ENCODE measurements at places on chromosomes 16 and 17. TPM values are rescaled to one million over a fixed set of nuclear protein-coding genes. Genes with fewer than 3 reads are reported as not detected.

Gene CALB2
- total RNA-seq, result not detected

Gene ARL16
- 45.1 TPM for total RNA-seq

Gene AXIN2
- not detected for total RNA-seq

Gene COG8
- 27.7 TPM for total RNA-seq

Gene RPH3AL
- 16.2 TPM for total RNA-seq

Gene ENPP7
- not detected for total RNA-seq

Gene CNTNAP4
- total RNA-seq, result not detected

Gene CD19
- not detected for total RNA-seq

Gene VMO1
- total RNA-seq, result 4.0 TPM

Gene RPS6KB1
- 10.1 TPM for total RNA-seq

Gene HS3ST3A1
- total RNA-seq, result 2.5 TPM

Gene TBC1D3H
- total RNA-seq, result not detected
